ENCODE measurements at places on chromosomes 16 and 17.

GRCh38 chr16:11072420-11073153, 128.2 kb downstream of the CLEC16A start:
- no peak for DNase-seq

DNA sequence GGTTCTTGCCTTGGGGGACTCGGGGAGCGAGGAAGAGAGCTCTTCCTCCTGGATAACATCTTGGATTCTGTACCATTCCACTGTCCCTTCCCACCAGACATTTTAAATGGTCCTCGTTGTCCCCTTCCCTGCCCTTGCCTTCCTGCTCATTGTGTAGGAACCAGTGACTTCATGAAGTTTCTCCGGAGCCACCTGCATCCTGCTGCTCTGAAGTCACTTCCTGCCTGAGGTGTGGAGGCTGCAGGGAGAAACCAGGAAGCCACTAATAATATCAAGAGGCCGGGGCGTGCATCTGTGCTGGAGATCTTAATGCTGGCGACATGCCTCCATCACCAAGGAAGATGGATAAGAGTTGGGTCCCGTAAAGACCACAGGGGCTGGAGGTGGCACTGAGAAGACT, 6.2 kb upstream of the SLC16A13 start:
- DNase-seq, result no peak

DNA sequence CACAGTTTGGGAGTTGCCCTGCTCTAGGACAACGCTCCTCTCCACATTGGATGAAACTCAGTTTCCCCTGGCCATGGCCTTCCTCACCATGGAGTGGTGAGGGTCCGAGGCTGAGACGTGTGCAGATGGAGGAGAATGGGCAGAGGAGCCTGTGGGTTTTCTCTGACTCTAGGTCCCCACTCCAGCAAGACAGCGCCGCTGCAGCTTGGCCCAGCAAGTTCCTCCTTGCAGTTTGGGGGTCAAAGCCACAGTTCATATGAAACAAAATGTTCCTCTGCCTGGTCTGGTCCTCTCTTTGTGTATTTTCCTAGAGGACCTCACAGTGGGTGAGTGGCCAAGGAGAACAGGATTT, 2.3 kb downstream of the C16orf54 start:
- no peak for DNase-seq

DNA sequence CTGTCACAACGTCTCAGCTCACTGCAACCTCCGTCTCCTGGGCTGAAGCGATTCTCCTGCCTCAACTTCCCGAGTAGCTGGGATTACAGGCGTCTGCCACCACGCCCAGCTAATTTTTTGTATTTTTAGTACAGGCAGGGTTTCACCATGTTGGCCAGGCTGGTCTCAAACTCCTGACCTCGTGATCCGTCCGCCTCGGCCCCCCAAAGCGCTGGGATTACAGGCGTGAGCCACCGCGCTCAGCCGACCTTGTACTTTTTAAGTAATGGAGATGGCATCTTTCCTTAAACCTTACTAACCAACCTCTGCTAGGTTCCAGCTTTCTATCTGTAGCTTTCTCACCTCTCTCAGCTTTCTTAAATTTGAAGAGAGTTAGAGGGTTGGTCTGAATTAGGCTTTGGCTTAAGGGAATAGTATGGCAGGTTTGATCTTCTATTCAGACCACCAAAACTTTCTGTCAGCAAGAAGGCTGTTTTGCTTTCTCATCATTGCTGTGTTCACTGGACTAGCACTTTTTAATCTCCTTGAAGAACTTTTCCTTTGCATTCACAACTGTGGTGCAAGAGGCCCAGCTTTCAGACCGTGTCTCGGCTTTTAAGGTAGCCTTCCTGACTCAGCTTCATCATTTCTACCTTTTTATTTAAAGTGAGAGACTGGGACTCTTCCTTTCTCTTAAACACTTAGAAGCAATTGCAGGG, 28.0 kb downstream of the YWHAE start:
- no peak for DNase-seq

GRCh38 chr16:79409978-79410377, 190.6 kb downstream of the MAF start:
- DNase-seq, result no peak

- DNase-seq, result no peak
Observed at GRCh38 chr17:80262775-80263244, 2.2 kb downstream of the RNF213 start.

- DNase-seq, result no peak
Observed at GRCh38 chr17:68461589-68461988, 4.3 kb upstream of the WIPI1 start.

DNA sequence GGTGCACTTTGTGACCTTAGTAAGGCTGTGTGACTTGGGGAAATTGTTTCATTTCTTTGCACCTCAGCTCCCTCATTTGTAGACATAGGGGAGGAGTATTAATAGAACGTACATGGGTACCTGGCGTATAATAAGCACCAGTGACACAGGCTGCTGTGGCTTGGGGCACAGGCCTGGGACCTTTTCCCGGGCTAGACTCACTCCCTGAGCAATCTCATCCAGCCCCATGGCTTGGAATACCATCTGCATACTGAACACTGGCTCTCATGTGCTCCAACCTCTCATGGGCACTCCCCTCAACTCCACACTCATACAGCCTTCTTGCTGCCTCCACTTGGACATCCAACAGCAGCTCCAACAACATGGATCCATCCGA, 41.0 kb upstream of the MRPS23 start:
- DNase-seq, result no peak

DNA sequence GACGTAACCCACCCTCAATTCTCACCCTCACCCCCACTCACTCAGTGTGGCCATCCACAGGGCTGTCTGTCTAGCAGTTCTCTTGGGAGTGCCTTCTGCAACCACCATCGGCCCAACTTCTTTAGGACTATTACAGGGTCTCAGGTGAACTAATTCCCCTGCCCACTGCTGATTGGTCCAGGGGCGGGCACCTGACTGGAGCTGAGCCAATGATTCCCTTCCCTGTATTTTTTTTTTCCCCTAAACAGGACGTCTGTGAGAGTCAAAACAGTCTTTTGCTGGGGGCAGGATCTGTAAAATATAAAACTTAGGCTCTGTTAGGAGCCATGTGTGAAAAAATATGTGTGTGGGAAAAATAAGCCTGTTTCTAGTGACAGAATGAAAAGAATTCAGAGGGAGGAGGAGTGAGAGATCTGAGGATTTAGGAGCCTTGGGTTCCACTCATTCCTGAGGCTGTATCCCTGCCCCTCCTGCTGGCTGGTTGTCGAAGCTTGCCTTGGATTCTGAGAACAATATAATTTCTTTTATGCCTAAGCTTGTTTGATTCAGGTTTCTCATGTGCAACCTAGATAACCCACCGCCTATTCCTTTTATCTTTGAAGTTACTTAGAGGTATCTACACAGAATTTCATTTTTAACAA, 115.0 kb downstream of the SPACA3 start:
- no peak for DNase-seq

GRCh38 chr17:78919861-78920450, 5.2 kb downstream of the TIMP2 start:
- DNase-seq, result no peak

- no peak for DNase-seq
Observed at GRCh38 chr17:30505868-30506417, 28.7 kb downstream of the GOSR1 start.

GRCh38 chr16:57486858-57487834, 853 bp upstream of the DOK4 start:
- DNase-seq, result no peak

DNA sequence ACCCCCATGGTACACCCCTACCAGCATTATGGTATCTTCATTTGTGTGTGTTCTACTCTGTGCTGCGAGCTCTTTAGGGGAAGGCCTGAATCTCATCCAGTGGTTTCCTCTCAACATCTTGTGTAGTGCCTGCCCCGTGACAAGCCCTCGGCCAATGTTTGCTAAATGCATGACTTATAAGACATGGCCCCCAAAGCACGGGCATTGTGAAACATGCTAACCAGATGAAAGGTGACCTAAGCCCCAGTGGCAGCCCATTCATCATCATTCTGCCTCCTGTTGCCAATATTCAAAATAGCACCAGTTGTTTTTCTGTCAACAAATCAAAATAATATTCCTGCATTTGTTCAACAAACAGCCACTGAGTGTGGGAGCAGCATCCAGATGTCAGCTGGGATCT, 108.8 kb upstream of the HSBP1 start:
- DNase-seq, result no peak

GRCh38 chr17:6639014-6639585, 1.4 kb downstream of the KIAA0753 start:
- DNase-seq, result no peak

GRCh38 chr16:84467256-84467655, 37.2 kb downstream of the MEAK7 start:
- no peak for DNase-seq

- DNase-seq, result no peak
Observed at GRCh38 chr16:48947371-48947713, 334.3 kb downstream of the CBLN1 start.

DNA sequence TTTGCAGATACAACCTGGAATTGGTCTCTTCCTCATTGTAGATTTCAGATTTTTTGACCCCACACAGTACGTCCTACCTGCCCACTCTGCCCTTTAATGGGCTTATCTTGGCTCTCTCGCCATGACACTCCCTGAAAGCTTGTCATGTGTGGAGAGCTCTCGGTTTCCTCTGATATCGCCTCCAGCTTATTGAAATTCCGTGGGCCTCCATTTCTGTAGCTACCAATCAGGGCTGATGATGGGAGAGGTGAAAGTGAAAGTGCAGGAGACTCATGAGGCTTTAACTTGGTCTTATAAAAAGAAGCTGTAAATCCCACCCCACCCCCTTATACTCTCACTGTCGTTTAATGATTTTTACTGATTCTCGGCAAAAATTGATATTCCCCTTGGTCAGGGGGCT, 17.7 kb downstream of the HOXB1 start:
- no peak for DNase-seq

DNA sequence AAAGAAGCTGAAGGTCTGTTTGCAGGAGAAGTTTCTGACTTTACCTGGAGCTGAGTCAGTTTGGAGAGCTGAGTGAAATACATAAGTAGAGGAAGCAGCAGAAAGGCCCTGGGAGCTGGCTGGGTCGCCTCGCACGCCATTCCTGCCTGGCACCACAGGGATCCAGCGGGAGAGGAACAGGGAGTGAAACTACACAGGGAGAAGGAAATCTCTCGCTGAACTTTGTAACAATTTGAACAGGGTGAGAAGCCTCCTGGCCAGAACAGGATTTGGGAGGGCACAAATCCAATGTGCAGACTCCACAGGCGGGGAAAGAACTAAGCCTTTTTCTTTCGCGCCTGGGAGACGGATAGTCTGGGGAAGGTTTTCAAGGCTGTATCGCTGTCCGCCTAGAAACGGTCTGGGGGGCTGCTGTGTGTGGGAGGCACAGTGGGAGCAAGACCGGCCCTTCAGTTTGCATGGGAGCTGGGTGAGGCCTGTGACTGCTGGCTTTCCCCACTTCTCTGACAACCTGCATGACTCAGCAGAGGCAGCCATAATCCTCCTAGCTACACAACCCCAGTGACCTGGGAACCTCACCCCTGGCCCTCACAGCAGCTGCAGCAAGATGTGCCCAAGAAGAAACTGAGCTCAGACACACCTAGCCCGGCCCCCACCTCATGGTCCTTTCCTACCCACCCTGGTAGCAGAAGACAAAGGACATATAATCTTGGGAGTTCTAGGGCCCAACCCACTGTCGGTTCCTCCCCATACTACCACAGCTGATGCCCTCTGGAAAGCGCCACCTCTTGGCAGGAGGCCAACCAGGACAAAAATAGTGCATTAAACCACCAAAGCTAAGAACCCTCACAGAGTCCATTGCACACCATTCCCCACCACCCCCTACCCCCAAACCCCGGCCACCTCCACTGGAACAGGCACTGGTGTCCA, 778.6 kb downstream of the KCNJ2 start:
- DNase-seq, result no peak

DNA sequence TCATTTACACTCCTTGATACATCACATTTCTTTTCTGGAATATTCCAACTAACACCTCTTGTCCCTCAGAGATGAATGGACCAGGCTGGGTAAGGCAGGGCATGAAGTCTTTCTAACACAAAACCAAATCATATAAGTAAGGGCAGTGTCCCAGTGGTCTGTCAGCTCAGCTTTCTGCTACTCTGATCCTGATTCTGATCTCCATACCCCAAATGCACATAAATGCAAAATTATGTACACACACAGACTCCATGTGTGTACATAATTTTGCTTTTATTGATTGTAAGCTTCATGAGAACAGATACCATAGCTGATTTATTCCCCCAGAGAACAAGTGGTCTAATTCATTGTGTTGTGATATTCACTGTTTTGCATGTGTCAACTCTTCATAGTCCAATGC, 47.9 kb downstream of the NOG start:
- DNase-seq, result no peak

GRCh38 chr16:54927125-54928015, 3.3 kb upstream of the IRX5 start:
- peak; percentile 57 for DNase-seq

DNA sequence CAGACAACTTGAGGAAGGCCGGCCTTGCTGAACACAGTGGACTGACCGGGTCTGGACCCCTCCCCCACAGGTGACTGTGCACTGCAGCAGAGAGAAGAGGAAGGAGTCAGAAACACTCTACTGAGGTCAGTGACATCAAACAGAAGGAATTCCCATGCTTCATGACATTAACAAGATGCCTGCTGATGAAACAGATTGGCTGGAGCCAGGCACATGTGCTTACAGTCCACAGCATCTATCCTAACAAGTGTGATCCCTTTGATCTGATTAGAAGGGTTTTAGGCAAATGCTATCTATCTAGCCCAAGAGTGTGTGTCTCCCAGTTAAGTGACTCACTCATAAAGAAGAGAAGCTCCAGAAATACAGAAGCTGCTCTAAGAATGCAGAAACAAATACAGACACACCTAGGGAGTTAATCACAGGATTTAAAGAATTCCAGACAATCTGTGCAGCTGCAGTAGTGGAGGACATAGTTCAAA, 90.2 kb downstream of the SYCE1L start:
- DNase-seq, result peak; percentile 83

- DNase-seq, result peak; percentile 36
Observed at GRCh38 chr16:10895053-10895946, 18.3 kb downstream of the CIITA start.

- no peak for DNase-seq
Observed at GRCh38 chr17:35641032-35641431, 53.9 kb downstream of the AP2B1 start.

DNA sequence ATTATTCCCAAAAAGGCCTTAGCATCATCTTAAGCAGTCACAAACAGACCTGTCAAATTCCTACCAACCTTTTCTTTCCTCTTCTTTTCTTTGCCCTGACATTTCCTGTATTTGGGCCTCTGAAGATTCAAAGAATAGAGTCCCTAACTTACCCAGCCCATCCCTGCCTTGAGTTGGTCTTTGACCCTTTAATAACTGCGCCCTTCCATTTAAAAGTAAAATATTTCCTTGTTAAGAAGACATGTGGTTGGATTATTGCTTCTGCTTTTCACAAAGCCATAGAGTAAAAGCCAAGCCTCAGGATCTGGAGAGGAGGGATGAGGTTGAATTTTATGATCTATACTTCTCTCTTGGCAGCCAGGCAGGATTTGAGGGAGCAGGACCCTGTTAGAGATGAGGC, 13.2 kb upstream of the CCL23 start:
- no peak for DNase-seq

- no peak for DNase-seq
Observed at GRCh38 chr16:47236716-47237115, 93.0 kb upstream of the NETO2 start.

GRCh38 chr16:84087001-84087400, 29.7 kb downstream of the MBTPS1 start:
- DNase-seq, result no peak
